ENCODE measurements at places on chromosomes 13 and 19. TPM values are rescaled to one million over a fixed set of nuclear protein-coding genes. Genes with fewer than 3 reads are reported as not detected.
A peak's percentile ranks its signal among the peaks of the same experiment; 100 is the strongest.

Gene MCF2L
- 2.1 TPM for polyA plus RNA-seq

Gene PRTN3
- polyA plus RNA-seq: not detected

DNA sequence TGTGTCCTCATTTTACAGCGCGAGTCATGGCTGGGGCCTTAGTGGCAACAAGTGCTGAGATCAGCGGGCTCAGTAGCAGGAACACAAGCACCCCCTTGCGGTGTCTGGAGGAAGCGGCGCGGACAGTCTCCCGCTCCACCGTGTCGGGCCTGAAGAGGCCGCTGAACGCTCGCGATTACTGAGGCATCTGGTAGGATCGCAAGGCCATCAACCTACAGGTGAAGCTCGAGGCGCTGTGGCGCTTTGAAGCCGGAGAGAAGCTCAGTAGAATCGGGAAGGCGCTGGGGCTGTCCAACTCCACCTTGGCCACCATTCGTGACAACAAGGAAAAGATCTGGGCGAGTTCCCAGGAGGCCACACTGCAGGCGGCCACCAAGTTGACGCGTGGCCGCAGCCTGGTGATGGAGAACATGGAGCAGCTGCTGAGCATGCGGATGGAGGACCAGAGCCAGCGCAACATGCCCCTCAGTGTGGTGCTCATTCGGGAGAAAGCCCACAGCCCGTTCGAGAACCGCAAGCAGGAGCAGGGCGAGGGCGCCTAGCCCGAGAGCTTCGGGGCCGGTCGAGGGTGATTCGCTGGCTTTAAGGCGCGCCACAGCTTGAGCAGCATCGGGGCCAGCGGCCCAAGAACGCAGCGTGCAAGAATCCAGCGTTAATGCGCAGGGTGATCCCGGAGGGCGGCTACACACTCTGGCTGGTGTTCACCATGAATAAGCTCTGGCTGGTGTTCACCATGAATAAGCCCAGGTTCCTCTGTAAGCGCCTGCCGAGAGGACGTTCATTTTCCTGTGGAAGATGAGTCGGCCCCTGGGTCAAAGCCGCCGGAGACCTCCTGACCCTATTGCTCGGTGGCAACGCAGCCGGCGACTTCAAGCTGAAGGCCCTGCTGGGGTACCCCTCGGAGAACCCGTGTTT, 8.3 kb upstream of the MZF1 start:
- peaks cover 30% of the 10 kb centered on the region for H3K4me1 ChIP-seq
- no peaks in the 10 kb centered on the region for H3K27me3 ChIP-seq
- no peak overlapping the region for H3K4me3 ChIP-seq
- H3K27ac ChIP-seq: peak overlapping the region; percentile 80

Gene SMAD9
- polyA plus RNA-seq: not detected

DNA sequence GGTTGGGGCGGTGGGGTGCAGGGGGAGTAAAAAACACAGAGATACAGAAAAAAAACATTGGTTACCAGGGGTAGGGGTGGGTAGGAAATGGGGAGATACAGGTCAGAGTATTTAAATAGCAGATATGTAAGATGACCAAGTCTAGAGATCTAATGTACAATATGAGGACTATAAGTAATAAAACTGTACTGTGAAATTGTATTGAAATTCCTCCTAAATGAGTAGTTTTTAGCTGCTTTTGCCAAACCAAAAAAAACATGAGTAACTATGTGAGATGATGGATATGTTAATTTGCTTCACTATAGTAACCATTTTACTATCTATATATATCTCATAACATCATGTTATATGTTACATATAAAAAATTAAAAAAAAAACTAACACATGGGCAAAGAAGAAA, 29.6 kb downstream of the VWA8 start:
- no peak overlapping the region for H3K27ac ChIP-seq
- DNase-seq: no peak
- H3K36me3 ChIP-seq: peaks cover 33% of the 10 kb centered on the region
- no peaks in the 10 kb centered on the region for H3K27me3 ChIP-seq
- H3K4me1 ChIP-seq: peaks cover 10% of the 10 kb centered on the region
- H3K4me3 ChIP-seq: no peak overlapping the region

DNA sequence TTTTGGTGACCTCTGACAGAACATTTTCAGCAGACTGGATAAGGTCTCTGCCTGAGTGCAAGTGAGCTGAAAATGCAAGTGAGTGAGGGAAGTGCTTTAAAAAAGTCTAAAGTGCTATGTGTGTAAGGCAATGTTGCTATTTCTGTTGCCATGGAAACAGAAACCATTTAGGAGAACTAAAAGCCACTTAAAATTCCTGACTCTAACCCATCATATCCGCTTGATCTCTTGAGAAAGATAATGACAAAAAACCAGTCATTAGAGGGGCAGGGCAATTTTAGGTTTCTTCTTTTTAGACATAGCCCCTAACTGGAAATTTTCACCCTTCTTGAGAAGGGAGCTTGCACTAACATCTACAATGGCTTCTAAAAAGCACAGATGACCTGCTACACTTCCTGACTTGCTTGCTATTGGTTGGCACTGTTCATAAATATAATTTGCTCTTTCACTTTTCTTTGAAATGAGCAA, at the start of gene CYSLTR2:
CYSLTR2 (plus strand) TSS at position 458 of the 468 bp plus-strand sequence. CDS start 52,889 bp downstream, outside the sequence.
- peak; percentile 51 for DNase-seq
- no peaks in the 10 kb centered on the region for H3K36me3 ChIP-seq
- H3K27me3 ChIP-seq: peaks cover 4% of the 10 kb centered on the region
- H3K4me1 ChIP-seq: peaks cover 16% of the 10 kb centered on the region

Gene KIR2DL4
- not detected for polyA plus RNA-seq

DNA sequence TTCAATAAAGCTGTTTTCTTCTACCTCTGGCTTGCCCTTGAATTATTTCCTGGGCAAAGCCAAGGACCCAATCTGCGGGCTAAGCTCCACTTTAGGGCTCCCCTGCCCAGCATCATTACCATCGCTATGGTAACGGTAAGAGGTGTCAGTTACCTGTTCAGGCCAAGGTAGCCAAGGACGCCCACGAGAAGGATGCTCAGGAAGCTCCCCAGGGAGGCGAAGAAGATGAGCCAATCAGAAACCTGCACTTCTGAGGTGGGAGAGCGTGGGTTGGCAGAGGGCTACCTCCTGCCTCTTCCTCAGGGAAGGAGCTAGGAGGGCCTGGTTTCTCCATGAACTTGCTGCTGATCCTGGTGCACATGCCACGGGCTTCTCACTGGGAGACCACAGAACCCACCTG, 24.7 kb downstream of the IL12RB1 start:
- H3K4me3 ChIP-seq: no peak overlapping the region
- H3K4me1 ChIP-seq: peaks cover 16% of the 10 kb centered on the region
- H3K36me3 ChIP-seq: no peaks in the 10 kb centered on the region
- H3K27me3 ChIP-seq: no peaks in the 10 kb centered on the region

- no peak for DNase-seq
- H3K36me3 ChIP-seq: no peaks in the 10 kb centered on the region
- H3K4me1 ChIP-seq: no peaks in the 10 kb centered on the region
Measured at GRCh38 chr13:109790086-109790485, 3.7 kb upstream of the IRS2 start.

- no peaks in the 10 kb centered on the region for H3K36me3 ChIP-seq
- H3K4me3 ChIP-seq: no peak overlapping the region
- peaks cover 22% of the 10 kb centered on the region for H3K27me3 ChIP-seq
- no peak for DNase-seq
- peaks cover 4% of the 10 kb centered on the region for H3K4me1 ChIP-seq
Measured at GRCh38 chr13:100725472-100725871, 50.9 kb upstream of the TMTC4 start.

DNA sequence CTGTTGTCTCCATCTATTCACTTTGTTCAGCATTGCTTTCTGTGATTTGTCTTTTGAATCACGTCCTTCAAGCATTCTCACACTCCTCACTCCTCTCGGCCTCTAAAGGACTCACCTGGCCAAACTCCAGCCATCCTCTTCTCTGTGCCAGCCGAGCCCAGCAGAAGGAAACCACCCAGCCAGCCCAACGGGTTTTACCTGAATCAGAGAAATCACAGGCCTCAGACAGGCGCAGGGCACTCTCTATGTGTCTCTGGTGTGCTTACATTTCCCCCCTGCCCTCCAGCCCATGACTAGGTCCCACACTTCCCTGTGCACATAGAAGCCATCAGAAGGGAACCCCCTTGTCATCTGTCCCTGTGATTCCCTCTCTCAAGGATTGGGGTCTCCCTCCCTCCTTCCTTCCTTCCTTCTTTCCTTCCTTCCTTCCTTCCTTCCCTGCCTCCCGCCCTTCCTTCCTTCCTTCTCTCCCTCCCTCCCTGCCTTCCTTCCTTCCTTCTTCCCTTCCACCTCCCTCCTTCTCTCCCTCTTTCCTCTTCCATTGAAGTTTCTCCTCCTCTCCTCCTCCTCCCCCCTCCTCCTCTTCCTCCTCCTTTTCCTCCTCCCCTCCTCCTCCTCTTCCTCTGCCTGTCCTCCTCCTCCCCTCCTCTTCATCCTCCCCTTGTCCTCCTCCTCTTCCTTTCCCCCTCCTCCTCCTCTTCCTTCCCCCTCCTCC, 8.8 kb upstream of the ZNF541 start:
- H3K27ac ChIP-seq: no peak overlapping the region
- peaks cover 54% of the 10 kb centered on the region for H3K27me3 ChIP-seq
- DNase-seq: no peak
- peaks cover 6% of the 10 kb centered on the region for H3K36me3 ChIP-seq
- H3K4me3 ChIP-seq: no peak overlapping the region

GRCh38 chr19:17520865-17521264, 9.4 kb downstream of the PGLS start:
- no peak overlapping the region for H3K4me3 ChIP-seq
- no peak for DNase-seq
- no peaks in the 10 kb centered on the region for H3K36me3 ChIP-seq

DNA sequence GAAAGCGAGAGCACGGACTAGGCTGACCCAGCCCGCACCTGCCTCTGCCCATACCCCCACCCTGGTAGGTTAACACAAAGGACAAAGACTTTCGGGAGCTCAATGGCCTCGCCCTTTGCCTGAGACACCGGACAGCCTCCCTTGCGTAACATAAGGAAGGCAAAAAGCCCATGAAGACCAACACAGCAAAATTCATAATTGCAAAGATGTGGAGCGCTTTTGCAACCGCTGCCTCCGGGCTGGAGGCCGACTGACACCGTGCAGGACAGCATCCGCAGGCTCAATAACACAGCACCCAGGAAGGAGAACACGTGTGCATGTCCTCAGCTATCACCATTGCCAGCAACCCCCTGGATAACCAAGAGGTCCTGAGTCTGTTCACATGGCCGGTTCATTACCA, 15.4 kb downstream of the LILRA1 start:
- DNase-seq: no peak
- peaks cover 52% of the 10 kb centered on the region for H3K4me1 ChIP-seq
- peaks cover 7% of the 10 kb centered on the region for H3K36me3 ChIP-seq
- H3K4me3 ChIP-seq: no peak overlapping the region
- H3K27ac ChIP-seq: no peak overlapping the region

Gene KPNA3
- polyA plus RNA-seq: 18.8 TPM

- no peaks in the 10 kb centered on the region for H3K4me1 ChIP-seq
- H3K27me3 ChIP-seq: no peaks in the 10 kb centered on the region
- H3K36me3 ChIP-seq: no peaks in the 10 kb centered on the region
Measured at GRCh38 chr13:73572824-73573223, 514.0 kb downstream of the KLF5 start.

DNA sequence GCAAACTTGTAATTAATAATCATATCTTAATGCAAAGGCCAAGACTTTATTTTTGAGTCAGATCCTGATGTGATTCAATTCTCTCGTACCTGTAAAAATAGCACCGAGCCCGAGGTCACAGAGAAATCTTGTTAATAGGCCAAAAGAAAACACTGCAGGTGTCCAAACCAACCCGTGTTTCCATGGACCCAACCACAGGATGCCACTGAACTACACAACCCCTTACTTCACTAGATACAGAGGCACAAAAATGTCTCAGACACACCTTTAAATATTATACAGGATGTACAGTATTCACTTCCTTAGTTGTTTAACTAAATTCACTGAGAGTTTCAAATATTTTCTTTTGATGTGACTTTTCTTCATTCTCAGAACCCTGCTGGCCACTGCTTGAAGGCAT, 530.9 kb downstream of the MYO16 start:
- DNase-seq: no peak
- H3K4me3 ChIP-seq: no peak overlapping the region
- H3K4me1 ChIP-seq: peaks cover 17% of the 10 kb centered on the region
- H3K27ac ChIP-seq: no peak overlapping the region

Gene C2CD4C
- polyA plus RNA-seq: not detected

DNA sequence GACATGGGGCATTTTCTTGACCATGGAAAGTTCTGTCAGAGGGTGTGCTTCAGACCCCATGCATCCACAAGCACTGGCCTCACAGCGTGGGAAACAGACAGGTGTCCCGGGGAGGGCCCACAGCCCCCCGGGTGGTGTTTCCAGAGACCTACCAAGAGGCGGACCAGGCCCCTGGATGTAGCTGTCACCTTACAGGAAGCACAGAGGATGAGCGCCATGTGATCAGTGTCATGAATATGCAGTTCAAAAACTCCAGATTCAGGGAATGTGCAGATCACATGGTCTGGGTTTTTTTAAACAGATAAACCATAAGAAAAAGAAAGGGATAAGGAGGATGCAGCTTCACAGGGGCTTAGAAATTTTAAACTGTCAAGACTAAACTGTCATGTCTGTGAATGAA, 61.0 kb upstream of the SPATA13 start:
- DNase-seq: no peak
- H3K4me3 ChIP-seq: no peak overlapping the region
- peak overlapping the region; percentile 9 for H3K27ac ChIP-seq
- peaks cover 13% of the 10 kb centered on the region for H3K27me3 ChIP-seq
- H3K36me3 ChIP-seq: no peaks in the 10 kb centered on the region

- H3K36me3 ChIP-seq: peaks cover 9% of the 10 kb centered on the region
- H3K27me3 ChIP-seq: no peaks in the 10 kb centered on the region
- no peak for DNase-seq
- peak overlapping the region; percentile 89 for H3K27ac ChIP-seq
- H3K4me1 ChIP-seq: peaks cover 68% of the 10 kb centered on the region
- H3K4me3 ChIP-seq: no peak overlapping the region
Measured at GRCh38 chr19:55389386-55390317, 3.9 kb downstream of the RPL28 start.

- peaks cover 4% of the 10 kb centered on the region for H3K36me3 ChIP-seq
- peak overlapping the region; percentile 92 for H3K4me3 ChIP-seq
- peak overlapping the region; percentile 87 for H3K27ac ChIP-seq
- DNase-seq: peak; percentile 15
- H3K27me3 ChIP-seq: no peaks in the 10 kb centered on the region
Measured at GRCh38 chr13:27455331-27455855, 5.0 kb upstream of the MTIF3 start.

DNA sequence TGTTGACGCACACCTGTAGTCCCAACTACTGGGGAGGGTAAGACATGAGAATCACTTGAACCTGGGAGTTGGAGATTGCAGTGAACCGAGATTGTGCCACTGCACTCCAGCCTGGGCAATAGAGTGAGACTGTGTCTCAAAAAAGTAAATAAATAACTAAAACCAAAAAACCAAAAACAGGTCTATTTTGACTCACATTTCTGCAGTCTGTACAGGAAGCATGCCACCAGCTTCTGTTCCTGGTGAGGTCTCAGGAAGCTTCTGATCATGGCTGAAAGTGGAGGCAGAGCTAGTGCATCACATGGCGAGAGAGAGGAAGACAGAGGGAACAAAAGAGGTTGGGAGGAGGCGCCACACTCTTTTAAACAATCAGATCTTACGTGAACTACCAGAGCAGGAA, 142.5 kb downstream of the ITGBL1 start:
- H3K4me1 ChIP-seq: no peaks in the 10 kb centered on the region
- H3K4me3 ChIP-seq: no peak overlapping the region
- DNase-seq: no peak
- H3K27me3 ChIP-seq: no peaks in the 10 kb centered on the region
- peak overlapping the region; percentile 3 for H3K27ac ChIP-seq
- no peaks in the 10 kb centered on the region for H3K36me3 ChIP-seq

- no peak overlapping the region for H3K4me3 ChIP-seq
- no peaks in the 10 kb centered on the region for H3K4me1 ChIP-seq
- H3K27ac ChIP-seq: no peak overlapping the region
- H3K36me3 ChIP-seq: no peaks in the 10 kb centered on the region
- DNase-seq: no peak
- no peaks in the 10 kb centered on the region for H3K27me3 ChIP-seq
Measured at GRCh38 chr13:36355632-36356031, 9.4 kb upstream of the SPART start.
